CD4-positive, alpha-beta T cell treated with Interleukin-1 beta for 1 hour (primary cell): ENCODE measurements at places on chromosomes 7 and 10.

- DNase-seq: no peak
Observed at GRCh38 chr10:21068026-21068656, 171.0 kb upstream of the NEBL start.

DNA sequence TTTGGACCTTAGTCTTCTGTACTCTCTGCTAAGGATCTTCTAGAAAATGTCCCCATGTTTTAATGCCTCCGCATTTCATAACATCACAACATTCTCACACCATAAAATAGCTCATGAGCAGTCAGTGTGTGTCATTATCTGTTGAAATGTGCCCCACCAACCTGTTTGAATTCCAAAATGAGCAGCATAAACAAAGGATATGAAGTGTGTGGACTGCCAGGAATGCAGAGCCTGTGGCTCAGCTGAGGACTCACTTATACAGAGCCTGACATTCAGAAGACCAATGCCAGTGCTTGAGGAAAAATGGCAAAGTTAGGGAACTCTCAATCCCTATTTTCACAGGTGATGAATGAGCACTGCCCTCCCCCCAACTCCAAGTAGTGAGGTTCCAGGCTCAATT lies 621.4 kb downstream of the POM121L12 start:
- no peak for DNase-seq

DNA sequence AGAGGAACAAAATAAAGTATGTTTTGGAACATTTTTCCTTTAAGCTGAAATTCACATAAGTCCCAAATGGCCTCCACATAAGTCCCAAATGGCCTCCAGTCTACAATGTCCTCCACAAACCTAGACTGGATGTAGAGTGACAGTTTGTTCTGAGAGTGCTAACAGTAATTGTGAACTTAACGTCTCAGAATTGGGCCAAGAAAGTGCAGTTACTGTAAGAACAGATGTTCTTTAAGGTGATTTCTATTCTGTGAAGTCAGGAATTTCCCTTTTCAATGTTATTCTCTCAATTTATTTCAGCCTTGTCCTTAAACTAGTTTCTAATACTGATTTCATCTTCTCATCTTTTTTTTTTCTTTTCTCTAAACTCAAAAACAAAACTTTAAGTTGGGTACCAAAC lies 188.7 kb upstream of the SEMA3E start:
- DNase-seq: no peak

- DNase-seq: no peak
Observed at GRCh38 chr7:112500619-112501018, 19.8 kb downstream of the LSMEM1 start.

DNA sequence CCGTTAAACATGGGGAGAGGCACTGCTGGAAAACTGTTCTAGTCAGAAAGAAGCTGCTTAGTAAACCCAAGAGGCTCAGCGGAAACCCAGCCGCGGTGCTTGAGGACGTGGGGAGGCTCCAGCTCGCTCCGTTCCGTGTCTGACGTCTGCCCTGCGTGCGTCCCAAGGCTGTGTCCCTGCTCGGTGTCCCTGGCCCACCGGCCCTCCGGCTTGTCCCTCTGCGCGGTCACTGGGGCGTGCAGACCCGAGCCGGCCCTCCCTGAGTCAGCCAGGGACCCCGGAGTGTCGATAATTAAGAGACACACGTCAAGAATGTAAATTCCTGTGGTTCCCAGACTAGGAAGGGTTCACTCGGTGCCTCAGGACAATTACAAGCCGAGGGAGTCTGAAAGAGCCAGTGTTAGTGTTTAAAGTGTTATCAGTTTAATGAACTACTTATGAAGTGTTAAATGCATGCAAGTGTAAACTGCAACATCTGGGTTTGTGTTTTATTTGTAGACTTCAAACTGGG lies 98.9 kb downstream of the WDR11 start:
- no peak for DNase-seq

DNA sequence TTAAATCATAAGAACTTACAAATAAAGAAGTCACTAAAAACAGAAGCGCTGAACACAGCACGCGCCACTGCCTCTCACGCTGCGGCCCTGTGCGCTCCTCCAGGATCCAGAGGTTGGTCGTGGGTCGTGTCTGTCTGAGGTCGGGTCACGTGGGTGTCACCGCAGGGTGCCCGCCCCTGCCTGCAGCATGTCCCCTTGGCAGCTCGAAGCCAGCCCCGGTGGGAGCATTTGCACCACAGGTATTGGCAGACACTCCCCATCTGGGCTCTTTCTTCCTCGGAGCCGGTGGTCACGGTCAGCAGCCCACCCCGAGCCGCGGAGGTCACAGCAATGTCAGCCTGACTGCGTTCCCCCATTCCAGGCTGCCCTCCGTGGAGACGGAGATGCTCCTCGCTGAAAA lies 88.6 kb downstream of the PDGFA start:
- DNase-seq: no peak

- no peak for DNase-seq
Observed at GRCh38 chr10:62587011-62587410, 212.8 kb downstream of the ZNF365 start.

GRCh38 chr7:145978769-145979168 lies 137.8 kb upstream of the CNTNAP2 start:
- no peak for DNase-seq

- DNase-seq: no peak
Observed at GRCh38 chr7:135964274-135964673, 12.9 kb downstream of the MTPN start.

DNA sequence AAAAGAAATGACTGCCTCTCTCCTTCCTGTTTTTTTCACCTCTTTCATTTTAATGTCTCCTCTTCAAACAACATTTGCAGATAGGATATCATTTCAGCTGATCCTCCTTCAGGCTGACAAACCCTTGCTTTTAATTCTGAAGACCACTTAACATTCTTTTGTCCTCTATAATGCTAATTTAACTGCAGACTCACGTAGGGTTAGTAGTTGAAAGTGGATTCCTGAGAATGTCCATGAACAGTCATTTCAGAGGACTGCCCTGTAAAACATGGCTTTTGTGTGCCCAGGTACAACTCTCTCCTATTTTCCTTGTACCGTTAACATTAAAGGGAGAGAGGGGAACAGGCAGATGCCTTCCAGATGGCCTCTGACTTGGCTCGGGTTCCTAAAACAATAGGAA lies 524.4 kb downstream of the SDK1 start:
- DNase-seq: no peak

GRCh38 chr10:78250313-78251015 lies 216.8 kb downstream of the RPS24 start:
- DNase-seq: no peak

DNA sequence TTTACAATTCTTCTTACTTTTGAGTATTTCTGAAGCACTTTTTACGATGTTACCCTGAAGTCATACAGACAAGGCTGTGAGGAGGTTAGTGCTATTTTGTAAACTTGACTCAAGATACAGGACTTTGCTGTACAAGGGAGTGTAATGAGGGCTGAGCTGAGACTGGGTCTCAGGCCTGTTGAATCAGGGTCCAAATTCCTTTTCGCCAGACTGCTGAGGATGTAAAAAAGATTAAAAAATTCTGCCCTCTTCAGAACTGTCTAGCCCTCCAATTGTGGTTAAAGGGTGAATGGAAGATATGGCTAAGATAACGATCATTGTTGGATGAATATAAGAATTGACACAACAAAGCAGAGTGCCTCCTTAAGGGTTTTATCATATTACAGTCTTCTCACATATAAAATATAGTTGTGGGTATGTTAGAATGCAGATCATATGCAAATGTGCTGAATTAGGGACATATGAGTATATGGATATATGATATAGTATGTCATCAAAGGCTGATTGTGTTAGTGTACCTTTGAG lies 165.4 kb downstream of the SUGCT start:
- no peak for DNase-seq

- DNase-seq: no peak
Observed at GRCh38 chr10:69475433-69475830, 24.2 kb downstream of the TSPAN15 start.

DNA sequence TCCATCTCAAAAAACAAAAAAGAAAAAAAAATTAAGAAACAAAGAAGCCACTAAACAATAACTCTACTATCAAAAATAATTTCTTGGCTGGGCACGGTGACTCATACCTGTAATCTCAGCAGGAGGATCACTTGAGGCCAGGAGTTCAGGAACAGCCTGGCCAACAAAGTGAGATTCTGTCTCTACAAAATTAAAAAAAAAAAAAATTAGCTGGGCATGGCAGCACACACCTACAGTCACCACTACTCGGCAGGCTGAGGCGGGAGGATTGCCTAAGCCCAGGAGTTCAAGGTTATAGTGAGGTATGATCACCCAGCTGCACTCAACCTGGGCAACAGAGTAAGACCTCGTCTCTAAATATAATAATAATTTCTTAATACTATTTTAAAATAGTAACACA lies 69.0 kb downstream of the PARD3 start:
- DNase-seq: no peak

DNA sequence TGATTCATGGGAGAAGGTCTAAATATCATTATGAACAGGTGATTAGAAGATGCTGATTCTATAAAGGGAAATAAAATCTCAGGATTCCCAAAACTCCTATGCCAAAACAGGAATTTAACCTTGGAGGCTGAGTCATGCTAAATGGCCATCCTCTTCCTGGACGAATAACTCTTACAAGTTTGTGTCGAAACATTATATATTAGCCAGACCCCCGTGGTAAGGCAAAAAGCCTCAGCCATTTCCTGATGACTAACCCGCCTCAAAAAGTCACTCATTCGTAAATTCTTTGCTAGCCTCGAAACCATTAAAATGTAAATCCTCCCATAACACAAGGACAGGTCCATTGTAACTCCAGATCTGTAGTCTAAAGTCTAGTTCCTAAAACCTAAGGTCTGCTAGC lies 32.0 kb downstream of the CUL2 start:
- DNase-seq: no peak

- no peak for DNase-seq
Observed at GRCh38 chr10:61987537-61987936, 86.0 kb downstream of the ARID5B start.
